NCI-H460 (cell line): ENCODE measurements at places on chromosomes 7 and 10. TPM values are rescaled to one million over a fixed set of nuclear protein-coding genes. Genes with fewer than 3 reads are reported as not detected.
A peak's percentile ranks its signal among the peaks of the same experiment; 100 is the strongest.

DNA sequence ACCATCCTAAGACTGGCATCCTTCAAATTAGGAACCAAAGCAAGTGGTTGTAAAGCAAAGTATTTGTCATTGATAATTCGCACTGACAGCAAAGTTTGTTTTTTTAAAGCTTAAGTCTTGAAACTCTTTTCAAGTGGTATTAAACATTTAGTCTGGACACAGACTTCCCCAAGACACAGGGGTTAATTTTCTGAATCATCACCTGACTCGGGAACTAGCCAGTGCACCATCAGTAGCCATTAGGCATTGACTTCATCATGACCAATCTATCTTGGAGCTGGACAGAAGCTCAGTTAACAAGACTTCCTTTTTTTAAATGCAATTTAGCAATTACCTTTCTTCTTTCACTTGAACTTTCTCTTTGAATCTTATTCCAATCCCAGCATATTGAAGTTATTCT lies 210.6 kb downstream of the ZNF365 start:
- DNase-seq: no peak

The GHRHR gene
- not detected in 2 replicates for total RNA-seq

The OR13A1 gene
- total RNA-seq: not detected in 2 replicates

The PTPRN2 gene
- 2.9 and 3.5 TPM in 2 replicates for total RNA-seq

DNA sequence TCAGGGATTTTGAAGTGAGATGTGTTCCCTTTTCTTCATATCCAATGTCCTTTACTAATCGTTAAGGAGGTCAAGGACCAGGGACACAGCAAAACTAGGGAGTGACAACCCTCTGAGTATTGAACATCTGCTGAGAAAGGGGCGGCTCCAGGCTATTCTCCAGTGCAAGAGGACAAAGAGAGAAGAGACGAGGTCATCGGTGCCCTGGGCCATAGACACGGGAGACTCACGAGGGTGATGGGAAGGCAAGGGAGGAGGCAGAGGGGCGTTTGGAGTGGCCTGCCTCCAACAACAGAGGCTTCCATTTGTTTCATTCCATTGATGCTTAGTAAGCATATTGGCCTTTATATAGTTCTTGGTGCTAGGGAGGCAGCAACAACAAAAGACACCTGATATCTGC lies 268.4 kb downstream of the CXCL12 start:
- no peak for DNase-seq

DNA sequence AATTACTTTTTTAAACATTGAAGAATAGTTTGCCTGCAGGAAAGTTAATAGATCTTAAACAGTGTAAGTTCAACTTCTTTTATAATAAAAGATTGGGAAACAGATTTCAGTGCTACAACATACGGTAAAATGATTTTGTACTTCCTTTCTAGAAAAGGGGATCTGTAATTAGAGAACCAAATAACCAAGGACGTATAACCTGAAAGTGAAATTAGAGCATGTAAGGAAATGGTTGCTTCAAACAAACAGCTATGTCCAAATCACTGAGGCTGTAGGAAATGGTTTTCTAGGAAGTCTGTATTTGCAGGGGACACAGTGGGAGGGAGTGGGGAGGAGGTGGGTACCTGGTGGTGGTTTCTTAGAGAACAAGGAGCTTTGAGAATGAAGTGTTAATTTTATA lies 57.9 kb upstream of the EXOC6 start:
- no peak for DNase-seq

GRCh38 chr10:115056186-115056585 lies 37.0 kb upstream of the ATRNL1 start:
- no peak for DNase-seq

DNA sequence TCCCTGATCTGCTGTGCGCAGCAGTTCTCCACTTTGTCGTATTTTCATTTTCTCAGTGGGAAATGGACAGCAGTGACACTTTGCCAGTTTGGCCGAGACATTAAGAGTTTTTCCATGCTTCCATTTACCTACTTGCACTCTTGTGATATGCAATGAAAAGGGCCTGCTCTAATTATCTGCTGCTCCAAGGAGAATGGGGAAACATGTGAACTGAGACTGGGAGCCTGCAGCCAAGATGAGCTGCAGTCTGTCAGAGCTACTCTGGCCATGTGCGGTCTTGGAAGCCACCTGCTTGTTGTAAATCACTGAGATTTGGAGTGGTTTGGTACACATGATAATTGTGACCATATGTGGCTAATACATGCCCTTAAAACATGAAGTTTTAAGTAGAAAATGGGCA lies 586.6 kb upstream of the POT1 start:
- no peak for DNase-seq

DNA sequence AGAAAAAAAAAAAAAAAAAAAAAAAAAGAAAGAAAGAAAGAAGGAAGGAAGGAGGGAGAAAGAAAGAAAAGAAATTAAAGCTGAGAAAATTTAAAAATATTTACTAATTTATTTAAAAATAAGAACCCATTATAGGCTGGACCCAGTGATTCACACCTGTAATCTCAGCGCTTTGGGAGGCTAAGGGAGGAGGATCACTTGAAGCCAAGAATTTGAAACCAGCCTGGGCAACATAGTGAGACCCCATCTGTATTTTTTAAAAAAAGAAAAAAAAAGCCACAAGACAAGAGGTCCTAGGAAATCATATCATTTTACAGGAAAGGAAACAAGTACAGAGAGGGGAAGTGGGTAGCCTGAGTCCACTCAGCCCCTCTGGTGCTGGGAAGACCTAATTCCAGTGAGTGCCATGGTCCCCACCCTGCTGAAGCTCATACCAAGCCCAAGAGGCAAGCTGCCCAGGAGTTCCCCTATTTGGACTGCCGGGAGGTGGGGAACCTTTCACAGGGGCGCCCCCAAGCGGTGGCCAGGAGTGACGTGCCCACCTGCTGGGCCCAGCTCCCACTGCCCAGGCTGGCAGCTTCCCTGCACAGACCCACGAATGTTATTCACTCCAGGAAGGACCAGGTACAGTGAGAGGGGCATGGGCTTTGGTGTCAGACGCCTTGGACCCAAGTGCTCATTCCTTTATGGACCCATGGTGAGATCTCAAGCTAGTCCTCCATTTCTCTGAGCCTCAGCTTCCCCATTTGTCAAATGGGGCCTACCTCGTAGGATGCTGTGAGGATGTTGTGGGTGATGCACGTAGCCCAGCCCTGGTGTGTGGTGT lies 133.6 kb downstream of the ZMIZ1 start:
- peak; percentile 20 for DNase-seq

DNA sequence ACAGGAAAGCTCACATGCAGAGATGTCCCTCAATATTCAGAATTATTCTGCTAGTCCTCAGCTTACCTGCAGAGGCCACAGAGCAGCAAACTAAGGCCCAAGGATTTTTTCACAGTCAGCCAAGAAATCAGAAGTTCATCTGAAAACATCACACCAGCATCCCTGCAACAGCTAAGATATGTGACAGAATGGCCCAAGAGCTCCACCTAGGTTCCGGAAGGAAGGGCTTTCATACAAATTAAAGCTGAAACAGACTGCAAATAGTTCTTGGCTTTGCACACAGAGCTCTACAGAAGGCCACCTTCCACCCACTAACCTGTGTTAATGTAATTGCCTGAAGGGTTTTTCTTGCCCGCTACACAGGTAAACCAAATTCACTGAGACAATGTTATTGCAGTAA lies 438.8 kb upstream of the C7orf33 start:
- DNase-seq: no peak
